ENCODE measurements at places on chromosomes 3 and 15. TPM values are rescaled to one million over a fixed set of nuclear protein-coding genes. Genes with fewer than 3 reads are reported as not detected.

- no peak for DNase-seq
These were observed 42.3 kb upstream of the LRRFIP2 start for GRCh38 chr3:37216597-37217097.

- peak; percentile 18 for DNase-seq
These were observed 731 bp downstream of the ZNF710 start for GRCh38 chr15:90001683-90002427.

GRCh38 chr3:67292356-67293121 lies 294.4 kb downstream of the KBTBD8 start:
- DNase-seq: peak; percentile 2

- DNase-seq: no peak
These were observed 36.8 kb downstream of the NBEAL2 start for GRCh38 chr3:47016086-47016933.

DNA sequence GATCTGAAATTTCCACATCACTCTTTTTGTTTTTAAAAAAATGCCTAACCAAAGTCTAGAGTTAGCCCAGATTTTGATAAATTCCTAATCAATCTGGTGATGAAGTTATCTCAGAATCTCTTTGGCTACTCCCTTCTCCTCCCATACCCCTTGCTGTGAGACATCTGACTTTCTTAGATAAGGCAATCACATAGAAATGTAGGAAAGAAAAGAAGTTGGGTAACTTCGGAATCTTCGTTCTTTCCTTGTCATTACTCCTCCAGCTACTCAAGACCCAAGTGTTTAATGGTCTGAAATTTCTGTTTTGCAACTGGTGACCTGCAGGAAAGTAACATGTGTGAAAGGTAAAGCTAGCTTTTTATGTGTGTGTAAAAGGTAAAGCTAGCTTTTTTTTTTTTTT lies 37.8 kb downstream of the MYL3 start:
- no peak for DNase-seq

DNA sequence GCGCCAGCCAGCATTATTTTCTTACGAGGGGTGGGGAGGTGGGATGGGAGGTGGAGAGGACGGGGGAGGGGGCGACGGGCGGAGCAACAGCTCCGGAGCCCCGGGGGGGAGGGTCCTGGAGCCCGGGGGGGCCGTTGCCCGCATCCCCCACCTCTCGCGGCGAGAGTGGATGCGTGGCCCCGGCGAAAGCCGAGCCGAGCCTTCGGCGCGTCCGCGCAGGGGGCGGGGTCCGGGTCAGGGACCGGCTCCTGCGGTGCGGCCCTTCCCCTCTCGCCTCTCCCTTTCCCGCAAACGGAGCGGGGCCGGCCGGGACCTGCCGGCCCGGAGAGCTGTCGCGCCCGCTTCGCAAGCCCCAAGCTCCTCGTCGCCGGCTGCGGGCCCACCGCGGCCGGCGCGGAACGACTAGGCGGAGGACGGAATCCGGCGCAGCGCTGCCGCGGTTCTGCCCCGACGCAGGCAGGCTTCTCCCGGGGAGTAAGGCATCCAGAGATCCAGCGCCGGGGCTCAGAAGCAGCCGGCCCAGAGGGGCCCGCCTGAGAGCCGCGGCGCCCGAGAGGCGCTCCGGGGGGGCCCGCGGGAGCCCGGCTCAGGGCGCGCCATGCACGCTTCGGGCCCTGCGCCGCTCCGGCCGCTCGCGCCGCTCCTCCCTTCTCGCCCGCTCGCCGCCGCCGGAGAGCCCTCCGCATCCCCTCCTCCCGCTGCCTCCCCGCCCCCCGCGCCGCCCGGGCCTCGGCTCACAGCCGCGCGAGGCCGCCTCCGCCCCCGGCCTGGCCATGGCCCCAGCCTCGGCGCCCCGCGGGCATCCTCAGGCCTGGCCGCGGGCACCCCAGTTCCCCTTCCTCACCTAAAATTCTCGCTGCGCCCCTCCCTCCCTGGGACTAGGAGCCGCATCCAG lies 459 bp upstream of the ADCY5 start:
- DNase-seq: no peak

- no peak for DNase-seq
These were observed 254.1 kb upstream of the ARPP21 start for GRCh38 chr3:35385271-35385670.

GRCh38 chr3:28612232-28612631 lies 263.6 kb upstream of the AZI2 start:
- no peak for DNase-seq

GRCh38 chr3:156631323-156631722 lies 43.1 kb upstream of the TIPARP start:
- DNase-seq: no peak

GRCh38 chr3:158379517-158379916 lies 191.5 kb upstream of the MLF1 start:
- DNase-seq: no peak

DNA sequence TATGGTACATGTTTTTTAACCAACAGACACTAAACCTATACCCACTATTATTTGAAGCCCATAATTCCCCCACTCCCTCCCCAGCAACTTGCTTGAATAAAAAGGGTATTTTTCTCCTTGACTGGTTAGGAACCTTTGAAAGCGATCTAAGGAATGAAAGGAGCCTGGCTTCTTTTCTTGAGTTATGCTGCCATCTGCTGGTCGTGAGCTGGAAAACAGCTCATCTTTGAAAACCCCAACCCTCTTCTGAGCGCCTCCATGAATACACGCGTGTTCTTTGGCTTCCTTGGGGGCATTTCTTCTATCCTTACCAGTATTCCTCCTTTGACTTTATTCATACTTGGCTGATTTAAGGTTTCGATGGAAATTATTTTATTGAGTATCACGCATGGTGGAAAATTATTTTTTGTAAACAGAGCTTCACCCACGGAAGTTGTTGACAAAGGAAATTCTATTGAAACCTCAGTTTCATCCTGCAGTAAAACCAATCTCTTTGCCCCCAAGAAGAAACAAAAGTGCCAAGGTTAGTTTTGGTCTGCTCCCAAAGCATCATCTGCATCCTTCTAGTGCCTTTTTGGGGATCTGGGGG lies 171.6 kb downstream of the SV2B start:
- peak; percentile 28 for DNase-seq

- DNase-seq: no peak
These were observed 9.0 kb downstream of the MAP1A start for GRCh38 chr15:43526261-43526930.

- DNase-seq: peak; percentile 64
These were observed 49.2 kb downstream of the CTDSPL start for GRCh38 chr3:37910671-37911400.

DNA sequence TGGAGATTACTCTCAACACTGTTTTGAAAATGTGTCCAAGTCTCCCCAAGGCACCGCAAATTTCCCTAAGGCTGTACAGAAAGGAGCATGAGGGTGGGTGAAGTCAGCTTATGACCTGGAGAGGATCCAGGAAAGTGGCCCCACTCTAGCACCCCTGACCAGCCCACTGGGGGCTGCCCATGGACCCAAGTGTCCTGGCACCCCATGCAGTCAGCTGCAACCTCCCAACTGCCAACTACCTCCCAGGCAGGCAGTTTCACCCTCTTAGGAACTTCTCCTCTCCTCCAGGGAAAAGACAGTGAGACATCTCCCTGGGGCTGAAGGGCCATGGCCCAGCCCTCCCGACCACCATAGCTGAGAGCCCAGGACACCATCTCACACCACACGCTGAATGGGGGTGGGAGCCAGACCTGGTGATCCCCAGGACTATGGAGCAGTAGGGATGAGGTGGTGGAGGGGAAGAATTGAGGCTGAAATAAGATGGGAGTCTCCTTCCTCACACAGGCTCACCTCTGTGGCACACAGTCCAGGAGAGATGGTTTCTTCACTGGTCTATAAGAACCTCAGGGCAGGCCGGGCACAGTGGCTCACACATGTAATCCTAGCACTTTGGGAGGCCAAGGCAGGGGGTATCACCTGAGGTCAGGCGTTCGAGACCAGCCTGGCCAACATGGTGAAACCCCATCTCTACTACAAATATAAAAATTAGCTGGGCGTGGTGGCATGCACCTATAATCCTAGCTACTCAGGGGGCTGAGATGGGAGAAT lies 104.4 kb downstream of the DAPK2 start:
- no peak for DNase-seq

DNA sequence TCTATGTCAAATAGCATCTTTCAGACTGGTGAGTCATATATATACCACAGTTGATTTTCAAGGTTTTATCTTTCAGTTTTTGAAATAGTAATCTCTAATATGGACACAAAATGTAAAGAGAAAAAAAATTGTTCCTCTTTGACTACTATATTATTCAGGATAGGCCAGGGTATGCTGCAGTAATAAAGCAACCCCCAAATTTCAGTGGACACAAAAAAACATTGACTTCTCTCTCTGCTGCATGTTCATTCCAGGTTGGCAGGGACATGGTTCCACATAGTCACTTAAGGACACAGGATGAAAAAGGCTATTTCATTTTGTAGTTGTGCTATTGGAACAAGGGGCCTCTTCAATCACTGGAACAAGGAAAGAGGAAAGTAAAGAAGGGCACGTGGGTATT lies 28.6 kb downstream of the BMF start:
- DNase-seq: no peak

- DNase-seq: peak; percentile 39
These were observed 434.8 kb upstream of the THBS1 start for GRCh38 chr15:39145854-39146625.

DNA sequence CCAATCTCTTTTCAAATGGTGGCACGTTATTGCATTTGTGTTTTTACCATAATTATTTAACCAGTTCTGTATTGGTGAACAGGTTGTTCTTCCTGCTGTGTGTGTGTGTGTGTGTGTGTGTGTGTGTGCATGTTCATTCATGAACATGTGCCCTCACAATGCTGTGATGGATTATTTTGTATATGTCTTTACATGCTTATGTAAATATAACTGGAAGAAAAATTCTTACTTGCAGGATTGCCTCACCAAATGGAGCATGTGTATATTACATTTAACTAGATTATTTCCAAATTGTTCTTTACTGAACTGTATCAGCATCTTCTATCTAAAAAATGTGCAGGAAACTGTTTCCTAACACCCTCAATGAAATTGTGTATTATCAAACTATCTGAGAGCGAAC lies 175.2 kb upstream of the ZPLD1 start:
- DNase-seq: no peak

DNA sequence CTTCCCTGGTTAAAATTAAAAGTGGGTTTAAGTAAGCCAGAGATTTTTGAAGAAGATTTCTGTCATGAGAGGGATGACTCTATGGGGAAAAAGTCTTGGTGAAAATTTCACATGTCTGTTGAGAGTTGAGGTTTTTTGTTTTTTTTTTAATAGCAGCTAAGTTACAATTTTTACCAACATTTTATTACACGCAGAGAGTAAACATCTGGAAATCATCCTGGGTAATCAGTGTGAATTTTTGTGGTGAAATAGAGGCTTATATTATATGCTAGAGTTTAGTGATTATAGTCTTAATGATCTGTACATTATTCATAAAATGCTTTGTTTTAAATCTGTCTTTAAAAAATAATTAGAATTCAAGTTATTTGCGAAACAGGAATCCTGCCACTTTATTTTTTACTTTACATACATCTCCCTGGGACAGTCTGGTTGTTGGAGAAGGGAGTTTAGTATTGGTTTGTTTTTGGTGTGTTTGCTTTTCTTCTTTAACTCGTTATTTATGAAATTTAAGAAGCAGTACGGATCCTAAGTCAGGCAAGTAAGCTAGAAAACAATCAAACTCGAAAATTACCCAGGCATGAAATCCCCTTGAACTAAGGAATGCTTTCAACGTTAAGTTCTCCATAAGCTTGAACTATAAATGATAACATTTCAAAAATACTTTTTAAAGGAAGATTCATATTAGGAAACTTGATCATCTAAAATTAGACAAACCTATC lies 143.4 kb upstream of the TSC22D2 start:
- no peak for DNase-seq

DNA sequence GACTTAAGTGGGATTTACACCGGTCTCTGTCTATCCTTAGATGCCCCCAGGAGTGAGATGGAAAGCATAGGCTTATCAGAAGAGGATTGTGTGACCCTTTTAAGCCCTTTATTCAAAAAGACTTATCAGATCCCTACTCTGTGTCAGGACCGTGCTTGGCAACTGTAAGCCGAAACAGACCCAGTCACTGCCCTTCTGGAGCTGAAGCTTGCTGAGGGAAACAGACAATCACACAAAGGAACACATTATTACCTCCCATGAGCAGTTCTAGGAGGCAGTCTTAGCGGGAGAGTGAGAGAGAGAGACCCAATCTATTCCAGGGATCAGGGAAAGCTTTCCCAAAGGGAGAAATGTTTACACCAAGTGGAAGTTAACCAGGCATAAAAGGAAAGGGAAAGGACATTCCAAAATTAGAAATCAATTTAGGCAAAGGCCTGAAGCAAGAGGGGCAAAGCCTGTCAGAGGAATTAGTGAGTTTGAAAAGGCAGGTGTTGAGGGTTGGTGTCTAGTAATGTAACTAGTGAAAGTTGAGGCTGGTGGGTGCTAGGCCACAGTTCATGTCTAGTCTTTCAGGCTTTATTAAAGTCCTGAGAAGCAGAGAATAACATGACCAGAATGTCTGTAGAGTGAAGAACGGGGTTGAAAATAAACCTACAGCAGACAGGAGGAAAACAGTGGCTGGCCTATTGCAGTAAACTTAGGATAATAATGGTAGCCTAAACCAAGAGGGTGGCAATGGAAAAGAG lies 86.7 kb downstream of the THBS1 start:
- DNase-seq: no peak

DNA sequence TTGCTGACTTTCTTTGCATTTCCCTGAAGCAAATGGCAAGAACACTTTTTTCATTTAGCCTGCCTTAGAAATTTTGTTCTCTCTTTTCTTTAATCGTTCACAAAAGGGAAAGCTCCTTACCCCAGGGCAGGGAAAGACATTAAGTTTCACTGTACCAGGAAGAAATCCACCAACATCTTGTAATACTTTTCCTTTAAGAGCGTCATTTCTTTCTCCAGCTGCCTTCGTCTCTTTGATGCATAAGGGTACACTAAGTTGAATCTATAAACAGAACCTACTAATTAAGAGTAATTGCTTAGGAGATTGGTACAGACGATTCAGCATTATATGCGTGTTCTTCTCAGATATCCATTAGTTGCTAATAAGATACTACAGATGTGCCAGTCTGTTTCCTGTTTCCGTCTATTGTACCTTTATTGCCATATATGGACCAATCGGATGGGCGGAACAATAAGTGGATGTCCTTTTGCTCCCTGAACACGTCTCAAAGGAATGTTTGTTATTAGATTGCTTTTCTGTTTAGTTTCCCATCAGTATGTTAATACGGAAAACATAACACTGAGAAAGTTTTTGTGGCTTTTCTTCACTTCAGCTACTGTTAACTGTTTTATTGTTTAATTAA lies 276.7 kb upstream of the RARB start:
- peak; percentile 71 for DNase-seq

- no peak for DNase-seq
These were observed 33.8 kb upstream of the GREM1 start for GRCh38 chr15:32683906-32684584.

DNA sequence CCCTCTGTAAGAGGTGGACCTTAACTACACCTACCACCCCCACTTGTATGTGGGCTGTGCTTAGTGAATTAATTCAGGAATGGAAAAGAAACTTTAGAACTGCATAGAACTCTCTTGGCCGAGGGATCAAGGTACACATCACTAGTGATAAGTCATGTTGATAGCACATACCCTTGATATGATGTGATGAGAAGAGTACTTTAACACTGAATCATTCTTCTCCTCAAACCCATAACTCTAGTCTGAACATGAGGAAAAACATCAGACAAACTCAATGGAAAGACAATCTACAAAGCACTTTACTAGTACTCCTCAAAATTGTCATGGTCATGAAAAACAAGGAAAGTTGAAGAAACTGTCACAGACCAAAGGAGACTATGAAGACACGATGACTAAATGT lies 87.6 kb downstream of the P2RY1 start:
- DNase-seq: no peak

The CHST14 gene
- total RNA-seq: 5.9 TPM

The PPP1R14D gene
- total RNA-seq: not detected

The BCHE gene
- 15.4 TPM for total RNA-seq

The NR1I2 gene
- total RNA-seq: not detected

The SMARCC1 gene
- total RNA-seq: 25.7 TPM
